Stimulated activated CD8-positive, alpha-beta memory T cell treated with anti-CD3 and anti-CD28 coated beads, Interleukin-15, amount 100 ng/mL, for 4 hours (primary cell): ENCODE measurements at places on chromosomes 7 and 10.

GRCh38 chr7:44990109-44991023 is 9.6 kb upstream of the CCM2 start:
- no peak for DNase-seq

DNA sequence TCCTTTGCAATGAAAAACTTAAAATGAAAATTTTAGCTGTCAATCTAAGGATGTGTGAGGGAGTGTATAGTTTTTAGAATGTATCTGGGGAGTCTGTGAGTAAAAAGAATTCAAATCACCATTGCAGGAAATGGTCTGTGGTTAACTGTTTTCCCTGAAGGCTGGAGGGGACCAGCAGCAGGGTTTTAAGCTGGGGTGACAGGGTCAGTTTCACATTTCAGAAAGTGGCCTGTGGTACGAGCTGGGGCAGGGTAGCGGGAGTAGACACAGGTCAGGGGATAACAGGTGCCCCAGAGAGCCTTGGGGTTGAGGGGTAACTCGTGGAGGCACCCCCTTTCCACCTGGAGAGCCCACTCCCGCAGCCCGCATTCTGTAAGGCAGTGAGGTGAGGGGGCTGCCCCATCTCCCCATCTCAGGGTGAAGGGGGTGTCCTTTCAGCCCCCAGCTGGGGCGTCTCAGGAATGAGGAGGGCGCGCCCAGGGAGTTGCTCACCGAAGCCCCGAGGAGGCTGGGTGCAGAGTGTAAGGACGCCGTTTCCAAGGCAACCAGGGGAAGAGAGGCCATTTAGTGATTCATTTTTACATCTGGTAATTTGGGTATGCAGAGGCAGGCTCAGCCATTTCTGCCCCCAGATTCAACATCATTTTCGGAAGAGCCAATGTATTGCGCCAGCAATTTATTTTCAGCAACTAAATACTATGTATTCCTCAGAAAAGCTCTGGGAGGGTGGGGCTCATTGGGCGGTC is 168.9 kb downstream of the SLIT1 start:
- DNase-seq = no peak

- no peak for DNase-seq
Observed at GRCh38 chr7:79221211-79221610, 232.3 kb downstream of the MAGI2 start.

DNA sequence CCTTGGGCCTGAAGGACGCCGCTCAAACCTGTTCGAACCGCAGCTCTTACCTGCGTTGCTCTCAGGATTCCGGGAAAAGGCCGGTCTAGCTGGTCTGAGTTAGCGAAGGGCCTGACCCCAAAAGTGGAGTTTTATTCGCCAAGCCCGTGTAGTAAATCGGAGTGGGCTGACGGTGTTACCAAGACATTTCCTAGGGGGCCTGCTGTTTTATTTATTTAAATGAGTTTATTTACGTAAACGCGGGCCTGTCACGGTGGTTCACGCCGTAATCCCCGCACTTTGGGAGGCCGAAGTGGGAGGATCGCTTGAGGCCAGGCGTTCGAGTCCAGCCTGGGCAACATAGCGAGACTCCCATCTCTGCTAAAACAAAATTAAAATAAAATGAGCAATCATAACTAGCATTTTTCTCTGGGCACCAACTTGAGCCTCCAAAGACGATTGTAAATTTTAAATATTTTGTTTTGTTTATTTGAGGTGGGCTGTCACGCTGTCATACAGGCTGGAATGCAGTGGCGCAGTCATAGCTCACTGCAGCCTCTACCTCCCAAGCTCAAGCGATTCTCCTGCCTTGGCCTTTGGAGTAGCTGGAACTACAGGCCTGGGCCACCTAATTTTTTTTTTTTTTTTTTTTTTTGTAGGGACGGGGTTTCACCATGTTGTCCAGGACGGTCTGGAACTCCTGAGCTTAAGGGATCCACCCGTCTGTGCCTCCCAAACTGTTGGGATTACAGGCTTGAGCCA is 903 bp downstream of the ZNF655 start:
- DNase-seq = no peak

DNA sequence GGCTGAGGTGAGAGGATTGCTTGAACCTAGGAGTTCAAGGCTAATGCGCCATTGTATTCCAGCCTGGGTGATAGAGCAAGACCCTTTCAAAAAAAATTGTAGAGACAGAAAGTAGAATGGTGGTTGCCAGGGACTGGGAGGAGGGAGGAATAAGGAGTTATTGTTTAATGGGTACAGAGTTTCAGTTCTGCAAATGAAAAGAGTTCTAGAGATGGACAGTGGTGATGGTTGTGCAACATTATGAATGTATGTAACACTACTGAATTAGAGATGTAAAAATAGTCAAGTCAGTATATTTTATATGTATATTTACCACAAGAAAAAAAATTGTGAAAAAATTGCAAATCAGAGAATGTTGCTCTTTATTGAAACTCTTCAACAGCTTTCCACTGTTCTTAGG is 266.5 kb upstream of the NPY start:
- no peak for DNase-seq

- no peak for DNase-seq
Observed at GRCh38 chr7:45057878-45058277, 30.9 kb downstream of the NACAD start.

DNA sequence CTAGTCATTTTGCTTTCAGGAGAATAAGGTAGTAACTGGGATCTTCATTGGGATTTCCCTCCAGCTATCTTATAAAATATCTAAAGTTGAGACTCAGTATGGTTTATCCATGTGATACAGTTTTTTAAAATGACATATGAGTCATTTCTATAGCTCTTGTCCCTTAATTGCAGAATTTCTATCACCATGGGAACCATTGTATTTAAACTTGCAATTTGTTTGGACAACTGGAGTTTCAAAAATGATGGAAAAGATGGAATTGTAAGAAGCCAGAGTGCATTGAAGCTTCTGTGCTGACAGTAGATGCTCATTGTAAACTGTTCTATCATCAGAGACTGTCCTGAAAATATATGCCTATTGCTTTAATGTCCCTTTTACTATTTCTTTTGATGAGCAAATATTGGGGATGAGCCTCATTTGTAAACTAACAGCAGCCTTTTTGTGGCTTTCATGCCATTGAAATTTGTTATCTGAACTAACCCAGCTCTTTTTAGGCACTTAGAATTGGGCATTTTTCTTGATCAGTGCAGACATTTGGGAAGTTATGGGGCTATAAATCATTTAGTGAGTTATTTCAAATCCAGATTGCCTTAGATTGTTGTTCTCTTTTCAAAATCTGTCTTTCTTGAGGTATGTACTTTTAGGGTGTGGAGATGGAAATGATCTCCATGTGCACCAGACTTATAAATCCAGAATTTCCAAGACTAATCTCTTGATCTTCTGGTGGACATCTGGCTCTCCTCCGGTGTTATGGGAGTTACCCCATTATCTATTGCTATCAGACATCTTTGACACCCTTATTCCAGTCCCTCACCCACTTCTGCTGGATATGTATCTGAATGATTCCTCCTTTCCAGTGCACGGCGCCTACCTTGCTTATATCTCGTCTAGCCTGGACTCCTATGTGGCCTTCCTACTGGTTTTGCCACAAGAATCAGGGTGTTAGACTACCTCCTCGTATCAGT is 159.0 kb downstream of the SND1 start:
- DNase-seq = no peak
